ENCODE measurements at places on chromosomes 6 and 20. TPM values are rescaled to one million over a fixed set of nuclear protein-coding genes. Genes with fewer than 3 reads are reported as not detected.

TSPO2 gene
- not detected for total RNA-seq

PXDC1 gene
- total RNA-seq, result 21.3 TPM

PCSK2 gene
- not detected for total RNA-seq

MYCT1 gene
- not detected for total RNA-seq

CST2 gene
- total RNA-seq, result not detected

XKR7 gene
- not detected for total RNA-seq

IL17A gene
- not detected for total RNA-seq

GHRH gene
- total RNA-seq, result not detected

PRL gene
- not detected for total RNA-seq

AKAP12 gene
- 6.5 TPM for total RNA-seq

All from H4 (cell line).